ENCODE measurements at places on chromosomes 12 and 14. TPM values are rescaled to one million over a fixed set of nuclear protein-coding genes. Genes with fewer than 3 reads are reported as not detected.

Gene HCAR1
- total RNA-seq = 1.4 TPM

Gene PRICKLE1
- total RNA-seq = 15.6 TPM

Gene ALDH1L2
- total RNA-seq = 2.0 TPM

Gene CLEC7A
- total RNA-seq = 9.4 TPM

Gene SSTR1
- total RNA-seq = 0.69 TPM

Gene MGP
- 147 TPM for total RNA-seq

Gene GPR68
- total RNA-seq = 0.64 TPM

Gene GRIP1
- total RNA-seq = 0.88 TPM

Gene RAN
- total RNA-seq = 413 TPM

Gene PYGL
- total RNA-seq = 24.1 TPM

Gene TOMM20L
- not detected for total RNA-seq

Gene PAPLN
- total RNA-seq = 4.4 TPM

Gene MTRFR
- total RNA-seq = 13.3 TPM

Gene DHRS4
- 46.9 TPM for total RNA-seq

Gene RERG
- 17.7 TPM for total RNA-seq

Gene APOLD1
- 45.0 TPM for total RNA-seq

Gene LGR5
- total RNA-seq = not detected

Gene MAP3K9
- 2.0 TPM for total RNA-seq

Gene MUCL1
- total RNA-seq = not detected

Gene FSCB
- total RNA-seq = not detected

Gene FLVCR2
- total RNA-seq = 1.4 TPM

Gene DCAF4
- 7.1 TPM for total RNA-seq

Gene SIX6
- total RNA-seq = not detected

Gene CLEC4A
- total RNA-seq = 4.6 TPM

Gene ESPL1
- total RNA-seq = 1.3 TPM

Gene FOXN4
- not detected for total RNA-seq

Gene RNU4-1
- 376 TPM for total RNA-seq

Gene PRPH
- total RNA-seq = not detected

Gene MFAP5
- 28.6 TPM for total RNA-seq

Gene PLA2G1B
- total RNA-seq = 1.7 TPM

Gene RHOJ
- 8.6 TPM for total RNA-seq

Gene IRF2BPL
- 31.7 TPM for total RNA-seq

Gene GPRC5D
- not detected for total RNA-seq

Gene LRIG3
- total RNA-seq = 6.8 TPM

Gene ZNF385A
- 15.8 TPM for total RNA-seq

Gene SOAT2
- total RNA-seq = 0.20 TPM

Gene MORN3
- total RNA-seq = not detected

Gene KRT6B
- not detected for total RNA-seq

Gene MMP19
- total RNA-seq = 0.48 TPM

Gene CIROP
- total RNA-seq = not detected

Gene CFAP73
- not detected for total RNA-seq

Gene LRRIQ1
- 0.04 TPM for total RNA-seq

Gene TAS2R8
- not detected for total RNA-seq

Gene ALX1
- total RNA-seq = not detected

Gene TMEM132D
- total RNA-seq = not detected

Gene SMIM41
- 0.29 TPM for total RNA-seq

Gene RTL1
- not detected for total RNA-seq

Gene IL23A
- not detected for total RNA-seq

Gene KLHDC1
- total RNA-seq = 7.7 TPM

Gene CIT
- 6.3 TPM for total RNA-seq

Gene FAM222A
- total RNA-seq = 11.2 TPM

Gene SLC6A13
- 4.2 TPM for total RNA-seq

Gene ANG
- total RNA-seq = 9.3 TPM

Gene CLEC9A
- total RNA-seq = 0.12 TPM

Gene CD9
- 83.5 TPM for total RNA-seq

Gene MMP17
- total RNA-seq = 1.5 TPM

Gene KRT75
- not detected for total RNA-seq

Gene BDKRB2
- 1.2 TPM for total RNA-seq
